H54 (cell line): ENCODE measurements at places on chromosomes 13 and 19.
A peak's percentile ranks its signal among the peaks of the same experiment; 100 is the strongest.

DNA sequence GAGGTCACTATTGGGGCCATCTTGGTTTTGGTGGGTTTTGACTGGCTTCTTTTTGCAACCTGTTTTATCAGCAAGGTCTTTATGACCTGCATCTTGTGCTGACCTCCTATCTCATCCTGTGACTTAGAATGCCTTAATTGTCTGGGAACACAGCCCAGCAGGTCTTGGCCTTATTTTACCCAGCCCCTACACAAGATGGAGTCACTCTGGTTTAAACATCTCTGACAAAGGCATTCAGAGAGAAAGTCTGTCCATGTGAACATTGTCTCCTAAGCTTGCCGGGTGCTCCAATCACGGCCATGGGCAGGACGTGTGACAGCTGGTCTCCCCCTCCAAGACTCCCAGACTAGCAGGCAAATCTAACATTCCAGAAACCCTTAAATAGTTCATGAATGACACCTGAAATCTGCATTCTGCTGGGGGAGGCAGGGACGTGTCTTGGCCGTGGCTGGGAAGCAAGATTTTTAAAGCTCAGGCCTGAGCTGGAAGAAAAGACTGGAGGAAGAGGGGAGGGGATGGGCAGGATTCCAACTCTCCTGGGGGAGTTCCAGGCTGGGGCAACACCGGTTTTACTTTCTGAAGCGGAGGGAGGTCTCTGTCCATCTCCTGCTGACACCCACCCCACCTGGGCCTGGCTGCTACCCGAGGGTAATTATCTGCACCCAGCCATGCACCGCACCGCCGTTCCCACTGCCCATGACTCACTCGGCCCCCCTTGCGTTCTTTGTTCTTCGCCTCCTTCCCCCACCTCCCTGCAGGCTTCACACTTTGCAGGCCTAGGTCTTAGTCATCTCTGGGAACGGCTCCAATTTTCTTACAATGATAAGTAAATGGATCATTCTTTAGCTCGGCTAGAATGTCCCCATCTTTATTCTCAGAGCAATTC lies 11.6 kb upstream of the OR1M1 start:
- peak; percentile 93 for DNase-seq

GRCh38 chr13:77729502-77730221 lies 32.2 kb downstream of the SLAIN1 start:
- DNase-seq: no peak

DNA sequence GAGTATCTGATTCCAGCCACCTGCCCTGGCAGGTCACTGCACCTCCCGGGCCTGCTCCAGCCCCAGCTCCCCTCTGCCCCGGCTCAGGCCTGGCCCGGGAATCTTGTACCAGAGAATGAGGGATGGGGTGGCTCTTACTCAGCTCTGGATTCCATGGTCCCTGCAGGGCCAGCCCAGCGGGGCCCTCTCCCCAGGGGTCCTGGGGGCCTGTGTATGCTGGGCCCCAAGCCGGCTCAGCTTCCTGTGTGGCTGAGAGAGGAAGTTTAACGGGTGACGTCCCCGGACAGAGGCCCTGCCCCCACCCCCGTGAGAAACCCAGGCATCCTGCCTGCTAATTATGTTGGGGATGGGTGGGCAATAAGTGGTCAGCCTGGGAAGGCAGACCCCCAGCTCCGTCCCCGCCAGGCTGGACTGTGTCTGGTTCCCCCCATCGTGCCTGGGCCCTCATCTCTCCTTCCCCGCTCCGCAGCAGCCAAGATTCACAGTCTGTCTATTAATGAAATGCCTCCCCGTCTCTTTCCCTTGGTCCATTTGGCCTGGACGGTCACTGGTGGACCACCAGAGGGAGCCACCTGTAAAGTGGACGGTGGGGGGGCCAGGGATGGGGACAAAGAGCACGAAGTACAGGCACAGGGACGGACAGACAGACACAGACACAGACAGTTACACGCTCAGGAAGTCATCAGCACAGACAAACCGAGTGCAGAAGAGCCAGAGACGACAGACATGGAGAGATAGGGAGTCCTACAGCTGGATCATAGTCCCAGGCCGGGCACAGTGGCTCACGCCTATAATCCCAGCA lies at the start of gene DENND1C:
Gene DENND1C, minus strand, starts transcription at position 247 of the 802 bp plus-strand sequence. Its CDS starts 92 bp downstream, at position 155.
- DNase-seq: peak; percentile 46

DNA sequence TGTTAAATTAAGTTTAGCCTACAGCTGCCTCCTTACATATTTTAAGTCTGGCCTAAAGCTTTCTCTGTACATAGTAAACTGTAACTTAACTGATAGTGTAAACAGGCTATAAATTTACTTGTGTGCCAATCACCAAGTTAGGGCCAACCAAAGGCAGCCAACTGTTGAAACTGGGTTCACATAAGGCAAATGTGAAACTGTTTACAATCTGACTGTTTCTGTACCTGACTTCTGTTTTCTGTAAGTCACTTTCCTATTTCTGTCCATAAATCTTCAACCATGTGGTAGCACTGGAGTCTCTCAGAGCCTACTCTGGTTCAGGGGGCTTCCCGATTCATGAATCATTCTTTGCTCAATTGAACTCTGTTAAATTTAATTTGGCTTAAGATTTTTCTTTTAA lies 103.1 kb downstream of the RAP2A start:
- DNase-seq: no peak

DNA sequence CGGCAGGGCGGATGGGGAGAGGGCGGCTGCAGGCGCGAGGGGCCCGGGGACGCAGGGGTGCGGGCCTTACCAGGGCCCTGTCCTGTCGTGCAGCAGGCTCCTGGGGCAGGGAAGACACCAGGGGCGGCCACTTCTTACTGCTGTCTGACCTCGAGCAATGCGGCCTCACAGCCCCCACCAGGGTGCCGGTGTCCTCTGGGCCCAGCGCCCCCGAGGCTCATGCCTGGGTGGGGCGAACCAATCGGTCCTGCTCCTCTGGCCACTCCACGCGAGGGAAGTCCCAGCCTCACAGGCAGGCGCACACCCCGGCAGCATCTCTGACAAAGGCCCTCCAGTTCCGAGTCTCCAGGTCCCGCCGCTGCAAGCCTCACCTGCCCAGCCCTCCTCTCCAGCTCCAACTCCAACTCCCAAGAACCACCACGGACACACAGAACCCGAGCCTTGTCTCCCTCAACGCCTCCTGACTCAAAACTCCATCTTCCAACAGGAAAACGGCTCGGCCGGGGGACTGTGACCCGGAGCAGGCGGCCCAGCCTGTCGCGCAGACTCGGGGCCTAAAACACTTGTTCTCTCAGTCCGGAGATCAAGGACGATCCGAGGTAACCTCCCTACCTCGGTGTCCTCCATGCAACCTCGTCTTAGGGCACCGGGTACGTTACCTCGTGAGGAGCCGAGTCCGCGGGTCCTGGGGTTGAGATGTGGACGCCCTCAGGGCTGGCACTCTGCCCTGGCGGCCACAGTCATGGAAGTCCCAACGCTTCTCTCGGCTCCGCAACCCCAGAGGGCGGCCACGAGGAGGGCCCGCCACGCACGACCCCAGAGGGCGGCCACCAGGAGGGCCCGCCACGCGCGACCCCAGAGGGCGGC lies 6.5 kb downstream of the FGF22 start:
- DNase-seq: no peak

GRCh38 chr13:45518525-45519245 lies 53.9 kb downstream of the COG3 start:
- DNase-seq: no peak

GRCh38 chr13:46004491-46004890 lies 48.1 kb downstream of the ZC3H13 start:
- no peak for DNase-seq

- DNase-seq: no peak
Measured at GRCh38 chr19:3469638-3470499, 10.5 kb downstream of the SMIM24 start.

DNA sequence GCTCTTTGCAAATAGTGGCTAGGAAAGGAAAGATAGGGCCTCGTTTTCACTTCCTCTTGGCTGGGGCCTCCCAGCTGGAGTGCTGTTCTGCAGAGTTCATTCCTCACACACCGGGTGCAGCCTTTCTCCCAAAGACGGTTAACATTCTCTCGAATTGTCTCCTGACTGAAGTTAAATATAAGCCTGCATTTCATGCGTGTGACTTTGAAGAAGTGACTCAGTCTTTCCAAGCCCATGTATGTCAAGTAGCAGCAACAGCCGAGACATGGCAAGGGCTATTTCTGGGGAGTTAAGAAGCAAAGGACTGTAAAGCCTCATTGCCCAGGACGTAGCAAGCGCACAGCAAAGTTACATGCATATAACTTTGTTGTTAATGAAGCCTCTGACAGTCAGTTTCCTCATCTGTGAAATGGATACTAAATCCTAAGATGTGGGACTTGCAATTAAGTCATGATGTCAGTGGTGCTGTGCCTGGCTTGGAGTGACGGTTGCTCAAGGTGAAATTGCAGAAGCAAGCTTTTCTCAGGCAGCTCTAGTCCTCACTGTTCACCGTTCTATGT lies 502.4 kb downstream of the MYO16 start:
- DNase-seq: no peak

- DNase-seq: no peak
Measured at GRCh38 chr19:13001502-13002165, 6.4 kb downstream of the NFIX start.

GRCh38 chr19:13652810-13653590 lies 111.3 kb upstream of the MRI1 start:
- DNase-seq: no peak

DNA sequence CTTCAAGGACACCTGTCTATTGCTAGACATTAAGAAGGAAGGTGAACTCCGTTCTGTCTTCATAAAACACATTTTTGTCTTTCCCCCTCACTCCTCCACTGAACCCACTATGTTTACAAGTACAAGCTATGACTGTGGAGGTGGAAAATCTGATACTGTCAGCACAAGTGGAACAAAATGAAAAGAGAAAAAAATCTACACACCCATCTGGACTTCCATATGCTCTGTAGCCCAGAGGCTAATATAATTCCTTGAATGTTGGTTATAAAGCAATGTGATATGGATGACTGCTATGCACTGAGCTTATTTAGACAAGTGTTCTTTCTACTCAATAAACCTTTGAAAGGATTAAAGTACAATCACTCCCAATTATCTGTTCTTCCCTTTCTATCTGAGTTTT lies 713.5 kb downstream of the DIAPH3 start:
- no peak for DNase-seq

GRCh38 chr13:65530688-65531087 lies 1699.4 kb downstream of the PCDH9 start:
- DNase-seq: no peak

DNA sequence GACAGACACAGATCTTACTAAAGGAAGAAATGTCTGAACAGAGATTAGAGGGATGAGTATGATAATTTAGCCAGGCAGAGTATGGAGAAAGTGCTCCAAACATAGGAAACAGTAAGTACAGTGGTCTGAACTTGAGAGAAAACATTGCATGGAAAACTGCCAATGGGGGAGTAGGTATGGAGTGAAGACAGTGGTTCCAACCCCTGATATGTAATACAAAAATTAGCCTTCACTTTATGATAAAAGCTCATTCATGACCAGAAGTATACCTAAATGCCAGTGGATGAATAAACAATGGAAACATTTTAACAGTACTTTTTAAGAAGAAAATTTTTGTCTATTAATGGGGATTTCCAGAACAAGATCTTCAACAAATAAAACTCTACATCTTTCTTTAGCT lies 334.0 kb downstream of the DIAPH3 start:
- no peak for DNase-seq

DNA sequence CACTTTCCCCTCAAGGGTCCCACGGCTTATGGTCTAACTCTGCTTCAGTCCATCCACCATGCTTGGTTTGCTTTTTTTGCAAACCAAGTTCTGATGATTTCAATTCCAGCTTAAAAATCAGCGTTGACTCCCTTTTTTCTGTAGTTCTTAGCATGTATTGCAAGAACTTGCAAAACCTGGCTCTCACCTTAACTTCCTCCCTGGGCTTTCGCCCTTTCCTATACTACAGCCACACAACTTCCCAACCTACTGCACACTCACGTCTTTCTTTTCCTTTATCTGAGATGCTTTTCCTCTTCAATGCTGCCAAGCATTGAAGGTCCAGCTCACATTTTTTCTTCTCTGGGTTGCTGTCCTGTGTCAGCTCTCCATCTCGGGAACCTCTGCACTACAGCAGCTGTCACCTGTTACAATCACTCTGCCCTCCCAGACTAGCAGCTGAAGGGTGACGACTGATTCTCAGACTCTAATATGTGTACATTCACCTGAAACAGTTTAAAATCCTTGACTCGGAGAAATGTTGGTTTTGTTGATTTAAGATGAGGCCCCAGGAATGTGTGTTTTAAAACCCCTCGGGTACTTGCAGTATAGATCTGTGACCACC lies 143.7 kb downstream of the FREM2 start:
- DNase-seq: no peak

- no peak for DNase-seq
Measured at GRCh38 chr19:55685776-55686175, 10.8 kb downstream of the EPN1 start.

DNA sequence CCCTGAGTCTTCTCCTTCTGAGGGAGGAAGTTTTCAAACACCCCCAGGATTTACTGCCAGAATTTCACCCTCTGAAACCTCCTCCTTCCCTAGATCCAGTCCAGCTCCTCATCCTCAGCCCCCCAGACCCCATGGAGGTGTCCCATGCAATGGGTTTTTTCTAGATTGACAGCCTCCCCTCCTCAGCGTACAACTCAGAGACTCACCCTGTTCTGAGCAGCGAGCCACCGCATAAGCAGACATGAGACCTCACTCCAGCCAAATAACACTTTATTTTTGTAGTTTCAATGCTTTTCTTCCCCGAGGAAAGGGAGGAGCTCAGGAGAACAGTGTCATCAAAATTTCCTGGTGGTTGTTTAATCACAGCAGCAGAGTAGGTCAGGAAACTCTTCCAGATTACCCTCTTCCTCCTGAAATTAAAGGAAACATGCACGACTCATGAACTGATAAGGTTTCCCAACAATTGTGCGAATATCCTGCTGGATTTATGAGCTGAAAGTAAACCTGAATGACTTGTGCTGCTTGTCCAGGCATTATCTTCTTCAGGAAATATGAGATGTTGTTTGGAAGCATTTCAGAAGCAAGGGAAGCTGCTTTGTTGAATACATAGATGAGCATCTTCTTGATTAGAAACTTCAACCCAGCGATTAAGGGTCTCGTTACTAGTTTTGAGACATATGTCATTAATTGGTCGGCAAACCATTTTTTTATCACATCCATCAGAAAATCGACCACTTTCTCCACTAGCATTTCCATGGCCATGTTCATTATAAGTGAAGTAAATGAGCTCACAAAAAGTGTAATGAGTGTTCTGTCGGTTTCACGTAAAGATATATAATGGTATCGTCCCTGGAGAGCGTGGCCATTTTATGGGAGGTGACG lies 36.2 kb downstream of the ERICH4 start:
- DNase-seq: no peak

GRCh38 chr19:28990522-28990921 lies 222.4 kb downstream of the UQCRFS1 start:
- DNase-seq: no peak

DNA sequence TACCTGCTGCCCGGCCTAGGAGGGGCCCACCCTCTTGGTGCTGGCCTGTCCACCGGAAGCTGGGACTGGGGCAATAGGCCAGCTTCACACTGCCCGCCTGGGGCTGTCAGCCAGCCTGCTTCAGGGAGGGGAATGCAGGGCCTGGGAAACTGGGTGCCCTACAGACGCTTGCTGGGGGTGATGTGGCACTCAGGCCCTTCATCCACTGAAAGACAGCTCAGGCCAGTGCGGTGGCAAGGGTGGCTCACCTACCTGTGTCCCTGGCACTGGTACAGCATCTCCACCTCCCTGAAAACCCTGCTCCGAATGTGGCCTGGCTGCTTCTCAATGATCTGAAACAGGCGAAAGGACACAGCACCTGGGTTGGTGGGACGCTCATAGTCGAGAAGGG lies 7.8 kb downstream of the MKNK2 start:
- DNase-seq: no peak
